ENCODE measurements at places on chromosomes 1 and 21.

GRCh38 chr1:53400761-53401674 is 58.2 kb upstream of the DMRTB1 start:
- no peak for DNase-seq

DNA sequence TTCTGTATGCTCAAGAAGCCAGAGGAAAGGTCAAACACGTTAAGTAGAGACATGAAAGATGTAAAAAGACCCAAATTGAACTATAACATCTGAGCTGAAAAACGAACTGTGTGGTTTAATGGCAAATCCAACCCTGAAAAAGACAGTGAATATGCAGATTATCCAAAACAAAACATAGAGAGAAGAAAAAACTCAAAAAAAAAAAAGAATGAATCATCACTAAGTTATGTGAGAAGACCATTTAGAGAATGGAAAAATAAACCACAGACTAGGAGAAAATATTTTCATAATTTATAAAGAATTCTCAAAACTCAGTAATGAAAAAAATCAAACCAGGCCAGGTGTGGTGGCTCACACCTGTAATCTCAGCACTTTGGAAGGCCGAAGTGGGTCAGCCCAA is 253.3 kb downstream of the PLPP3 start:
- DNase-seq: no peak

- DNase-seq: no peak
Measured at GRCh38 chr1:117290890-117291289, 76.4 kb upstream of the MAN1A2 start.

DNA sequence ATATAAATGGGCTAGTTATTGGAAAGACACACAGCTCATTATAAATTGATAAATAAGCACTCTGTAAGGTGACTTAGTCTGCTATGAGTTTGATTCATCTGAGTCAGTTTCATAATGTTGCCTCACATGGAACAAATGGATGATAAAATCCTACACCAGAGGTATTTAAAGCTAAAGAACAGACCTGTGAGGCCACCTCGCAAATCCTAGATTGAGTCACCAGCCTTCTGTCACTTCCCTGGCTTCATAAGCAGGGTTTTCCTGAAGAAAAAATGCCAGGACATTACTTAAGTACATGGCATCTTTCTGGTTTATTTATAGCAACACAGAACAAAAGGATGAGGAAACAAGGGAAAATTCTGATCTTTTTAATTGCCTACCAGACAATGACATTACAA is 18.4 kb downstream of the CD2 start:
- DNase-seq: no peak

GRCh38 chr1:18761948-18762840 is 97.3 kb downstream of the TAS1R2 start:
- no peak for DNase-seq

All from neuronal stem cell (in vitro differentiated cells).